Dermis microvascular lymphatic vessel endothelial cell (primary cell): ENCODE measurements at places on chromosomes 12 and 14. TPM values are rescaled to one million over a fixed set of nuclear protein-coding genes. Genes with fewer than 3 reads are reported as not detected.

The CCDC177 gene
- not detected in 2 replicates for total RNA-seq

DNA sequence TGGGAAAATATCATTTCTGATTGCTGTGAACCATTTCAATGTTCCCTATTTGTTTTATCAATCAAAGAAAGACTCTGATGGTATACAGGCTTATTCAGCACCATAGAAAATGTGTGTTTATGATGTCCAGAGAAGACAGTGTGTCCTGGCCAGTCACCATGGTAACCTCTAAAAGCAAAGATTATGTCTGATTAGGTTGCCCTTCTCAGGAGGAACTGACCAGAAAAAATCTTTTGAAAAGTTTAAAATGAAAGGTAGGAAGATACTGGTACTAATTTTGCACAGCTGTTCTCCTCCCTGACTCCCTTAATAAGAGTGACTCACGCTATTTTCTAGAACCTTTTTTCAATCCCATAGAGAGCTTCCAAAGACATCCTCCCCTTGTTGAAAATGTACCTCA lies 391.8 kb upstream of the DCN start:
- DNase-seq: no peak

The SRRM4 gene
- not detected in 2 replicates for total RNA-seq

DNA sequence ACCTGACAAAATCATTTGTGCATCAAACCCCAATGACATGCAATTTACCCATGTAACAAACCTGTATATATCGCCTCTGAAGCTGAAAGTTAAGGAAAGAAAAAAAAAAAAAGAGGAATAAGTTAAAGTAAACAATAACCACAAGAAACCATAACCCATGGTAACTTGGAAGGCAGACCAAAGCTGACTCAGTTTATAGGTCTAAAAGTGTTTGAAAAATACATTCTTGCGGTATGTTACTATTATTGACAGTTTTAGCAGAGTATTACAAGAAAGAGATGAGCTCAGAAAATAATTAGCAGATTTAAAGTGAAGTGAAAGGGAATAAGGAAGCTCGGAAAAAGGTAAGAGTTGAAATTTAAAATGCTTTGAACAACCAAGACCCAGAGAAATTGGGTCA lies 34.4 kb upstream of the MGAT4C start:
- DNase-seq: no peak

The CNTN1 gene
- not detected in 2 replicates for total RNA-seq

GRCh38 chr14:31930493-31931240 lies 146.4 kb upstream of the ARHGAP5 start:
- DNase-seq: no peak

The MAP1LC3B2 gene
- total RNA-seq: 0.13 and 0.63 TPM in 2 replicates

DNA sequence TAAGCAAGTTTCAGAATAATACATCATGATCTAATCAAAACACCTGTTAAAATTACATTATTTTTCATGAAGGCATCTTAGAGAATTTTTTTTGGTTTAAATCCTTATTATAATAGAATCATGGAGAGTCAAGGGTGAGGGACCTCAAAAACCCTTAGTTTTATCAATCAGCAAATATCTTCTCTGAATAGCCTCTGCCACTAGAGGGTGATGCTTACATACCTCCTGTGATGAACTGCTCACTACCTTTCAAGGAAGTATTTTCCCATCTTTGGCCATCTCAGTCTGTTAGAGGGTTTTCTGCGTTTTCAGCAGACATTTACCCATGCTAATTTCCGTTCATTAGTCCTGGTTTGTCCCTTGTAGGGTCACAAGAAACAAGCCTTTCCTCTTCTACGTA lies 200.2 kb downstream of the TRHDE start:
- no peak for DNase-seq

The AKAP6 gene
- total RNA-seq: 0.25 and 0.64 TPM in 2 replicates

DNA sequence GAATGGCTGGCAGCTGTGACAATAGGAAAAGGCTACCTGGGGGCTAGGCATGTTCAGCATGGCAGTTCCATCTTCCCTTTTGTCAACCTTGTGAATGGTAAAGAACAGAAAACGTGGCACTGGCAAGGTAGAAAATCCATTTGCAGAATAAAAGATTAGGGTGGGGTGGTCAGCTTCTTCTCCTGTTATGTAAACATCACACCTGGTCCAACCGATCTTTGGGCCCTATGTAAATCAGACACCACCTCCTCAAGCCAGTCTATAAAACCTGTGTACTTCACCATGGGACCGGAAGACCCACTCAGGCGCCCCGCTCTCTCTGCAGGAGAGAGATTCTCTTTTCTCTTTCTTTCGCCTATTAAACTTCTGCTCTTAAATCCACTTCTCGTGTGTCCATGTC lies 19.6 kb upstream of the TMEM30B start:
- DNase-seq: no peak

DNA sequence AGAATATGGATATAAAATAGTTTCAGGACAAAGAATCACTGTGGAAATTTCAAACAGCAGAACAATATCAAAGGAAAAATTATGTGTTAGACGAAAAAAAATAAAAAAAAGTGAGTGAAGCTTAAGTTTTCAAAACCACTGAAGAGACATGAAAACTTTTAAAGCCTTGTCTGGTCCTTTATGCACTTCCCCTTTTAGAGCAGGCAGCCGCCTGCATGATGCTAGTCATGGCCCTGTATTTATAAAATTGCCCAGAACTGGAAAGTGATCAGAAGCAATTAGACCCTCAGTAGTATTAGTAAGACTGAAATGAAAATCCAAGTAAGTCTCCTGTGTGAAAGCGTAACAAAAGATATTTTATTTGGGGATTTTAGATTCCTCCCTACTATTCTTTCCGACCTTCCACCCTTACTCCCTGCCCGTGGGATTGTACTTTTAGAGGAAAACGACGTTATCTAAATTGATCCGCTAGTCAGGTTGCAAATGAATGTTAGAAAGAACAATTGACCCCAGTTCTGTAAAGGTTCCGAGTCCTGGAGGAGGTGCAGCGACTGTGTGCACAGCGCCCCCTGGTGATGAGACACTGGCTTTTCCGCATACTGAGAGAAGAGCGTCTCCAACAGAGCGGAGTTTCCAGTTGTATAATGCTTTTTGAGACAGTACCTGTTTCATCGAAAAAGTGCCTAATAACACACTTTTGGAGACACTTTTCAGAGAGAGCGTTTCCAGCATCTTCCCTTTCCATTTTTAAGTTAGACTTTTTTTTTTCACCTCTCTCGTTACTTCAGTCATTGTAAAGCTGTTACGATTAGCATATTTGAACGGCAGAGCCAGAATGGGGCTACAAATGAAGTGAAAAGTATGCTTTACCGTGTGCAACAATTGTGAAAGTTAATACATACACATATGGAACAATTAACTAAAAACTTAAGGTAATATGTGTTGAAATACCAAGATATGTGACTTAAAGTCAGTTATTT lies 12.4 kb downstream of the MGST1 start:
- peak; percentile 22 for DNase-seq

- no peak for DNase-seq
Measured at GRCh38 chr12:24695657-24696329, 253.1 kb downstream of the BCAT1 start.

DNA sequence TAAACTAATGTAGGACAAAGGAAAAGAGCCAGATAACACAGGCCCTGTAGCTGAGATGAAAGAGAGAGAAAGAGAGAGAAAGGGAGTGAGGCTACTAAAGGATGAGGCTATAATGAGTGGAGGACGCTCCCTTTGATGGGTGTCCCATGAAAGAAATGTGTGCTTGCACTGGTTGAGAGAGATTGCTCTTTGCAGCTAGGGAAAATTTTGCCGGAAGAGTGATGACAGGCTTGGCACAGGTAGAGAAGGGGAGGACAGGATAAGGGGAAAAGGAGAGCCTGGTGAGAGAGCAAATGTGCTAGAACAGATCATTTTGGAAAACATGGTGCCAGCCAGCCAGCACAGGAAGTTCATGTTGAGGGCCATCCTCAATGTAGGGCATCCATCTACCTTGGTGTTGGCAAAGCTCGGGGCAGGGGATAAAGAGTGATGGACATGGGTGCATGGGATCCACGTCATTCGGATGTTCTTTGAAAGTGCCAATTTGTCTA lies 248.6 kb downstream of the BTG1 start:
- DNase-seq: no peak

GRCh38 chr14:38226366-38226765 lies 18.7 kb downstream of the SSTR1 start:
- DNase-seq: no peak

The CLEC1B gene
- not detected in 2 replicates for total RNA-seq

DNA sequence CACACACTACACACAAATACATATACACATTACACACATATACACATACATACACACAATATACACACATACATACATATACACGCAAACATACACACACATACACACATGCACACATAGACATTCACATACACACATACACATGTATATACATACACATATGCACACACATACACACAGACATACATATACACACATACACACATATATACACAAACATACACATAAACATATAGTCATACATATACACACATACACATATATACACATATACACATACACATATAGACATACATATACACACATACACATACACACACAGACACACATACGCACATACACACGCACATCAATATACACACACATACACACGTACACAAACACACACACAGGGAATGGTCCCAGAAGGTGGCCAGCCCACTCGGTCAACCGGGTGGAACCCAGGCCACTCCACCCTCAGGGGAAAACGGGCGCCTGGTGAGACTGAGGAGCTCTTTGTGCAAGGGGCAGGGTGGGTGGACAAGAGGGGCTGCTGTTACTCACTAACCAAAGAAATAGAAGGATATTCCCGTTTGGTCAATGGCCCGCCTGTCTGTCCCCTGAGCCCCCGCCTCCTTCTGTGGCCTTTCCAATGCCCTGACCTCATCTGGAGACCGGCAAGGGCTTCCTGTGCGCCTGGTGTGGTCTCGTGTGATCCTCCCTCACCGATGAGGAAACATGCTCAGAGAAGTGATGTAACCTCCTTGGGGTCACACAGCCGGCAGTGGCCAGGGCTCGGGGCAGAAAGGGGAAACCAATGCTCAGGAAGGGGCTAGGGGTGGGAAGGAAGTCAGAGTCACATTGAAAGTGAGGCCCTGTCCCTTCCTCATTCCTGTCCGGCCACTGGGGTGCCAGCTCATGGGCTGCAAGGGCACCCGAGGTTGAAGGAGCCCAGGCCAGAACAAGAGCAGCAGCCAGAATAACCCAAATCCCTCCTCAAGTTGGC lies 5.3 kb downstream of the TRPV4 start:
- DNase-seq: peak; percentile 40

The IRAK3 gene
- 9.5 and 14.5 TPM in 2 replicates for total RNA-seq

The IL26 gene
- total RNA-seq: not detected in 2 replicates
